ENCODE measurements at places on chromosomes 2 and 18.

GRCh38 chr2:130963849-130964793 is 127.4 kb downstream of the ARHGEF4 start:
- DNase-seq: no peak

GRCh38 chr2:186209532-186209931 is 276.5 kb upstream of the ZC3H15 start:
- DNase-seq: no peak

- no peak for DNase-seq
Observed at GRCh38 chr2:238203973-238204683, 633 bp upstream of the ILKAP start.

GRCh38 chr2:188526701-188527100 is 235.0 kb downstream of the GULP1 start:
- no peak for DNase-seq

DNA sequence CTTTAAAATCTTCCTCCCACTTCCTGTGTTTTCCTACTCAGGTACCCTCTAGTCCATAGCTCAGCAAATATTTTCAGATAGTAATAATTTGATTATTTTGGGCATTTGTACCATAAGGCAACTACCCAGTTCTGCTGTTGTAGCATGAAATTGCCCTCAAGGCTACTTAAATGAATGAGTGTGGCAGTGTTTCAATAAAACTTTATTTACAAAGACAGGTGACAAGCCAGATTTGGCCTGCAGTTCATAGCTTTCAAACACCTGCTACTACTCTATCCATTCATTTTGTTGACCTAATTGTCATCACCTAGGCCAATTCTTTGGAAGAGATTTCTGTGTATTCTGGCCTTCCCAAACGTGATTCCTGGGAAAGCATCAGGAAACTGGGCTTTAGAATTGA is 28.9 kb downstream of the NYAP2 start:
- no peak for DNase-seq

DNA sequence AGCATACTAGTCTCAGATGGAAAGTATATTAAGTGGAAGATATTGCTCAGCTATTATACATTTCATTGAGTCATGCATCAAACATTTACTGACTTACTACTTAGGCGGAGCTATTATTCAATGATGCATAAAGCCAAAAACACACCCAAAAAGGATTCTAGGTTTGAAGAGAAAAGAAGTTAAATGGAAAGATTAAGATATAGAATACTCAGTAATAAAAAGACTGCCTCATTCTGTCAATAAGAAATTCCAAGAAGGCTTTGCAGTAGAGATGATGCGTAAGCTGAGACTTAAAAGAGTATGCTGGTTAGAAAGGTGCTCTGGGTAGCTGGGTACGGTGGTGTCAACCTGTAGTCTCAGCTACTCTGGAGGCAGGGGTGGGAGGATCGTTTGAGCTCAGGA is 27.6 kb downstream of the STK17B start:
- DNase-seq: no peak

GRCh38 chr2:28345619-28346018 is 47.0 kb upstream of the FOSL2 start:
- no peak for DNase-seq

DNA sequence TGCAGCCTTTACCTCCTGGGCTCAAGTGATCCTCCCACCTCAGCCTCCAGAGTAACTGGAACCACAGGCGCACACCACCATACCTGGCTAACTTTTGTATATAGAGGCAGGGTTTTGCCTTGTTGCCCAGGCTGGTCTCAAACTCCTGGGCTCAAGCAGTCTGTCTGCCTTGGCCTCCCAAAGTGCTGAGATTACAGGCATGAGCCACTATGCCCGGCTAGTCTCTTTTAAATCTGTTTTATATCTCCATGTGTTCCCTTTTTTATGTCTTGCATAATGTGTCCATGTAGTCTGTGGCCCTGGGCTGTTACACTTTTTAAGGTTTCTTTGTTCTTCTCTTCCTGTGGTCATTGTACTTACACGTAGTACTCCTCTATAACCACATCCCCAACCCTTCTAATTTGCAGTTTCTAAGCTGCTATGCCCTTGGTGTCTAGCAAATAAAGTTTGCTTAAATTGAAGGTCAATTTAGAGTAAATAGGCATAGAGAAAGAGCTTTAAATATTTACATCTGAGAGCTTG is 168.2 kb downstream of the MCFD2 start:
- no peak for DNase-seq

GRCh38 chr2:190891372-190891771 is 10.8 kb downstream of the GLS start:
- no peak for DNase-seq

DNA sequence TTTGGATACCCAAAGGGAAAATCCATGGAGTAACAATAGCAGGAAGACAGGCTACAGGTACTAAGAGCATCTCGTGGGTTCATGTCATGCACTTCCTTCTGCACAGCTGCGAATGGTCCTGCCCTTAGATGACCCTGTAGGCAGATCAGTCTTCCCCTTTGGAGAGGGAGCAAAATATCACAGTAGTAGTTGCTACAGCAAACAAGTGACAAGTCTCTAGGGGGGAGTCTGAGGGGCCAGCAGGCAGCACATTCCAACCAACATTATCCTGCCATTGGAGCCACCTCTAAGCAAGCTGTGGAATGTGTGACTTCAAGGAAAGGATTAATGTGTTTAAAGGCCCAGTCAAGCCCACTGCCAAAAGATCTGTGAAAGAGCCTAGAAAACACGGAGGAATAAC is 273.2 kb upstream of the PARD3B start:
- DNase-seq: no peak

- DNase-seq: no peak
Observed at GRCh38 chr2:23283-23682, 23.0 kb downstream of the FAM110C start.

GRCh38 chr2:236949089-236949905 is 136.4 kb upstream of the COPS8 start:
- no peak for DNase-seq

DNA sequence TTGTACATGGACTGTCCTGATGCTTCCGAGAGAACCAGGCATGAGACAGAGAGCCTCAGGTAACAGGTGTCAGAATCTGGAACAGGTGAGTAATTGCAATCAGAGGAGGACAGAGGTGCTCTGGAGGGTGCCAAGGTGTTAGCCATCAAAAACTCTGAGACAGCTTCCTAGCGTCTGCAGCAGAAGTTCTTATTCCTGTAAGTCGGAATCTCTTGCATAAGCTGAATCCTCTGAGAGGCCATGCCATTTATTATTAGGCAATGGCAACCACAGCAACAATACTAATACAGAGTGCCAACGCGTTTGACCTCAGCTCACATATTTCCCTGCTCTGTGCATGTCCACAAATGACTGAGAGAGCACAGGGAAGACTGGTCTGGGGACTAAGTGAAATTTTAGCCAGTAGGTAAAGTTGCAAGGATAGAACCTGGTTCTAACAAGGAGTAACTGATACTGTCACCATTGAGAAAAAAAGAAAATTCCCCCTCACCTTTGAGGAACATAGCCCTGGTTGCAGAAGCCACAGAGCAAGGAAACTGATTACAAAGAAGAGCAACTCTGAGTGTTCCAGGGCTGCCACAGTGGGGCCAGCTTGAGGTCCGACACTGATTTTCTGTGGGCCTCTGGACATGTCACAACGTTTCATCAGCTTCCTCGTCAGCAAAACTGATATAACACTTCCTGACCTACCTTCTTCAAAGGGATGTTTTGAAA is 55.1 kb upstream of the ACSL3 start:
- no peak for DNase-seq

GRCh38 chr2:43934567-43934966 is 61.2 kb downstream of the LRPPRC start:
- no peak for DNase-seq

DNA sequence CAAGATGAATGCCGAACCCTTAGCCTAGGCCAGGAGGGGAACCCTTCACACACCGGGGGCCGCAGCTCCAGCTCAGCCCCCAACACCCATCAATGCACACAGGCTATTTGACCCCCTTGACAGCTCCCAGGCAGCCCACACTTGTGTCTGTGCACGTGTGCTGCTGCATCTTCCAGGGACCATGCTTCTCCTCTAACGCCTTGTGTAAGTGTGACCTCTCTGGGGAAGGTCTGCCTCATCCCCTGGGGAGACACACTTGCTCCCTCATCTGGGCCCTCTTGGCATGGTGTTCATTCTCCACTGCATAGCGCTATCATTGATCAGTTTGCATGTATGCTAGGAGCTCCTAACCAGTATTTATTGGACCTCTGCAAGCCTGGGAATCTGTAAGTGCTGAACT is 120.0 kb upstream of the FHL2 start:
- DNase-seq: no peak

DNA sequence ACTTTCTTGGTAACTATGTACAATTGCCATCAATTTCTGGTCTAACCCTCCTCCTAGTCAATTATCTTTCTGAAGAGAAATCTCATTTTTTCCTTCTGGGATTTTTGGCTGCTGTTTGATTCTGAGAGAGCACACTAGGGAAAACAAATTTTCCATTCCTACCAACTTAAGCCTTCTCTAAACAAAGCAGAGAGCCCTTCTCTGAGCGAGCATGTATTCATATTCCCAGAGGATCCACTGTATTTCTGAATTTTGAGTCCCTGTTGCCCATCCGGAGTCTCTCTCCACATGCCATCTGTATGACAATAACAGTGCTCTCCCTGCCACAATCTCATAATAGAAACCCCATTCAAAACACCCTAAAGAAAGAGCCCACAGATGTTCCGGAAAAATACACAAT is 78.5 kb downstream of the MAIP1 start:
- no peak for DNase-seq

DNA sequence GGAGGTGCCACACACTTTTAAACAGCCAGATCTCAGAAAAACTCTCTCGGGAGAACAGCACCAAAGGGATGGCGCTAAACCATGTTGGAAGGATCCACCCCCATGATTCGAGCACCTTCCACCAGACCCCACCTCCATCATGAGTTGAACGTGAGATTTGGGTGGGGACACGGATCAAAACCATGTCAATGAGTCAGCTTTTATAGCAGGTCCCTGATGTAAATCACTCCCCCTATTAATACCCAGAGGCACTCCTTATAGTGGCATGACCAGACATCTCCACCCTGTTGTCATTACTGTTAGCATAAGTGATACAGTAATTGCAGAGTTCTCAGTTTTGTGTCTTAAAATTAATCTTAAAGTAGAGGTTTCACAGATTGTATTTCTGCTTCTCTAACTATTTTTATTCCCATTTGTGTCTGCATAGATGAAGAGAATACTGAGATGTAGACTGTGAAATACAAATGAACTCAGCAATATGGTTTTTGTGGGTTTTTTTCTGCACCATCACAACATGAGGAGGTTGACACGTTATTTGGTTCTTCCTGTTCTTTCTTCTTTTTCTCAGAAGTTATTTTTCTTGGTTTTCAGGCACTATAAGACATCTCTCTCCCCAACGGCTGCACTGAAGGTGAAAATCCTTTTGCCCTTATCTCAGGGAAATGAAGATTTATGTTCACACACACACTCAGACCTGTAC is 218.2 kb downstream of the ARL4C start:
- DNase-seq: no peak

DNA sequence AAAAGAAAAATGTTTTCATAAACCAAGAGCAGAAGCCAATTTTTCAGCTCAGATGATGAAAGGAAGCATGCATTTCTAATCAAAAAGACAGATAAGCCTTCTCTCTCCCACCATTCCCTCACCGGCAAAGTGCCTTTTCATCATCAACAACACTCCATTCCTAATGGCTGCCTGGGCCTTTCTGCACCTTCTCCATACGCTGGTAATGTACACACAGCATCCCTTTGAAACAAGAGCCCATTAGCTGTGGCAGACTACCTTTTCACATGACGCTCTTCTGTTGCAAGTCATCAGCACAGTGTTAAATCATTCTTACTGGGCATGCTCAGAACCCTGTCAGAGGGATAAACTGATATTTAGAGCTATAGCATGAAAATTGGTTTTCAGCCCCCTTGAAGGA is 408.9 kb downstream of the MEIS1 start:
- no peak for DNase-seq

GRCh38 chr18:74248595-74248994 is 43.2 kb downstream of the CYB5A start:
- no peak for DNase-seq

GRCh38 chr2:136055929-136056688 is 61.8 kb downstream of the CXCR4 start:
- no peak for DNase-seq

DNA sequence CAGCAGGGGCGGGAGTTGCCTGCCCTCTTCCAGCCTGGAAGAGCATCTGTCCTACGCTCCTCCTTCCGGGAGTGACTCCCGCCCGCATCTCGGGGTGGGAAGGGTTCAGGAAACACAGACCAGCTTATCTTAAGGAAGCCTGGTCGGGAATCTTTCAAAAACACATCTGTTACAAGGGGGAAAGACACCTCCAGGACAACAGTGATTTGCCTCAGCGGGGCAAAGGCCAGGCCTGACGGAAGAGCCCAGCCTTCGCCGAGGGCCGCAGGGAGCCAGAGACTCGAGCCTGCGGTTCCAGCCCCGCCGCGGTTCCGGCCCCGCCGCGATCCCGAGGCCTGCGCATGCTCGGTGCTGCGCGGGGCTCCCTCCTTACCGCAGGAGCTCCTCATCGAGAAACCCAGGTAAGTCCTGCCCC is 38.1 kb upstream of the TGIF1 start:
- DNase-seq: peak; percentile 7

DNA sequence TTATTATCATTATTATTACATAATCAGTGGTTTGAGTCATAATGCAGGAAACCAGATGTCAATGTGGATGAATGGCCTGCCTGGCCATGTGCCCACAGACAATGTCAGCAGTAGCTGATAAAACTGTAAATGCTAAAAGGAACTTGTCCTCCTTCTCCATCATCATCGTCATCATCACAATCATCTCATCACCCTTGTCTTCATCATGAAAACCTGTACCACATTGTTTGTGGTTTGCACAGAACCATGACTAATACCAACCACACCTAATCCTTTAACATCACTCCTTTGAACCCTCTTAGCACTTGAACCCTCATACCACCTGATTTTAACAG is 96.0 kb downstream of the HNMT start:
- DNase-seq: no peak

- no peak for DNase-seq
Observed at GRCh38 chr2:188332619-188333018, 40.9 kb downstream of the GULP1 start.

DNA sequence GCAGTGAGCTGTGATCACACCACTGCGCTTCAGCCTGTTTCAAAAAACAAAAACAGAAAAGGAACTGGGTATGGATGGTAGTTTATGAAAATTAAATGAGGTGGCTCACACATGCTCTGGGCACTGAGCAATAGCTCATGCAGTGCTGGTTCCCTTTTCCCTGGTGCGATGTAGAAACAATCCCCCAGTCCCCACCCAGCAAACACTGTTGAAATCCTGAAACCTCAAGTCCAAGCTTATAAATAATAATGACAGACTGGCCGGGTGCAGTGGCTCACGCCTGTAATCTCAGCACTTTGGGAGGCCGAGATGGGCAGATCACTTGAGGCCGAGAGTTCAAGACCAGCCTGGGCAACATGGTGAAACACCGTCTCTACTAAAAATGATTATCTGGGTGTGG is 55.4 kb upstream of the SMAD2 start:
- no peak for DNase-seq
